ENCODE measurements at places on chromosomes 11 and 22.

GRCh38 chr11:78742430-78742829, 167.8 kb upstream of the NARS2 start:
- DNase-seq = no peak

- no peak for DNase-seq
Measured at GRCh38 chr11:115696563-115696962, 192.3 kb upstream of the CADM1 start.

DNA sequence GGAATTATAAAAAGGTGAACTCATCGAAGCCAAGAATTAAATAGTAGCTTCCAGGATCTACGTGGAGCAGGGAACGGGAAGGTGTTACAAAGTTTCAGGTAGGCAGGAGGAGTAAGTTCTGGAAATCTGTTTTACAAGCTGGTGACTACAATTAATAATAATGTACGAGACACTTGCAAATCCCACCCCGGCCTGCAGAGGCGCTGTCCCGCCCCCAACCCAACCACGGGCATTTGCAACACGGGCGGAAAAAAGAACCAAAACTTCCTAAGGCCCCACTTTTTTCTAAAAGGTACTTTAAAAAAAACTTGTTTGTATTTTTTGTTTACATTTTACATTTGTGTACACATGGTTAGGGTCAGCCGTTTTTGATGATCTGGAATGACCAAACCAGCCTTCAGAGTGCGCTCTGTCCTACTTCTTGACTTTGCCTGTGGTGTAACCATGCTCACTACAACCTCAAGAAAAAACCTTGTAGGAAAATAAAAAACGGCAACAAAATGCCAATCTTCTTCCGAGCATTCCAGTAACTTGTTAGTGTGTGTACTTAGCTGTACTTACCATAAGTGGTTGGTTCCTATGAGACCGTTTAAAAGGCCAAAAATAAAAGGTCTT, 449.6 kb upstream of the B3GAT1 start:
- no peak for DNase-seq

DNA sequence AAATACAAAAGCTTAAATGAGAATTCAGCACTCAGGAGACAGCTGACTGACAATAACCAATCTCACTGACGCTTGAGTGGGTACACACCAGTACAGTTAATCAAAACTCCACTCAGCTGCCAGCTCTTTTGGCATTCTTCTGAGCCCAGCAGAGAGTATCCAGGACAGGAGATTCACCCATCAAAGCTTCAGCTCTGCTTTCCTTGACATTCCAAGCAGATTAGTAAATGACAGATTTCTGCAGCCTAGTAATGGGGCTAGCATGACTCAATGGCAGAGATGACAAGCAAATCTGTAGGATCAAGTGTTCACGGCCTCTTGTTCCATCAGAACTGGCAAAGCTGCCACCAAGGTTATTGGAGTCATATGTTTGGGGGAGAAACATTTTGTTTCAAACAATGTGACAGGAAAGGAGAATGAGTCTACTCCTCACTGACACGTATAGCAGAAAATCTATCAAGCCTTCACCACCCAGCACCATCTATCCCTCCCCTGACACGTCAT, 420.0 kb downstream of the DYNC2H1 start:
- DNase-seq = no peak

GRCh38 chr11:57772562-57772961, 11.0 kb downstream of the CTNND1 start:
- DNase-seq = no peak

- no peak for DNase-seq
Measured at GRCh38 chr22:19122752-19123492, 710 bp upstream of the DGCR2 start.

GRCh38 chr22:19959043-19959586, 17.5 kb upstream of the TXNRD2 start:
- DNase-seq = no peak

GRCh38 chr11:118615976-118616371, 8.6 kb downstream of the PHLDB1 start:
- DNase-seq = no peak

DNA sequence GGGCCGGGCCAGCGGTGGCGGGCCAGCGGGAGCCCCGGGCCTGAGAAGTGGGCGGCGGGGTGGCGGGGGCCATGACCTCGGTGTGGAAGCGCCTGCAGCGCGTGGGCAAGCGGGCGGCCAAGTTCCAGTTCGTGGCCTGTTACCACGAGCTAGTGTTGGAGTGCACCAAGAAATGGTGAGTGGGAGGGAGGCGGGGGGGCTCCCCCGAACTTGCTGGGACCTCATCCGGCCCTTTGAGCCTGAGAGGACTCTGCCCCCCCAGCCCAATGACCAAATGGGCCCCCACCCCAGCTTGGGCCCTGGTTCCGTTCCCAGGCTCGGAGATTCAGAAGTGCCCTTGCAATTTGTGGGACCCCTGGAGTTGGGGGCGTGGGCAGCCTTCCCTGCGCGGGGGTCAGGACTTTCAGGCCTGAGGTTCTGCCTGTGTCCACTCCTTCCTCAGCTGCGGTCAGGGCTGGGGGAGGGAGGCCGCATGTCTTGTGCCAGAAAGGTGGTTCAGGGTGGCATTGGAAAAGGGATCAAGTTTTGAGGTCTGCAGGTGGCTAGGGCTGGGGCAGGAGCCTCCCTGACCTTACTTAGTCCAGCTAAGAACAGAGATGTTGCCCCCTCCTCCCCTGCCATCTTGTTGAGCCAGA, 496 bp downstream of the EHBP1L1 start:
- no peak for DNase-seq
